ENCODE measurements at places on chromosomes 3 and 15.
A peak's percentile ranks its signal among the peaks of the same experiment; 100 is the strongest.

- H3K36me3 ChIP-seq: no peaks in the 10 kb centered on the region
- no peaks in the 10 kb centered on the region for H3K27me3 ChIP-seq
- H3K27ac ChIP-seq: no peak overlapping the region
- no peaks in the 10 kb centered on the region for H3K4me1 ChIP-seq
- no peak overlapping the region for H3K4me3 ChIP-seq
These were observed 83.3 kb downstream of the ADCY5 start for GRCh38 chr3:123365450-123366143.

- H3K27me3 ChIP-seq: no peaks in the 10 kb centered on the region
- no peak overlapping the region for H3K27ac ChIP-seq
- DNase-seq: no peak
- H3K4me1 ChIP-seq: no peaks in the 10 kb centered on the region
- no peak overlapping the region for H3K4me3 ChIP-seq
These were observed 48.9 kb upstream of the STRIT1 start for GRCh38 chr3:155342344-155342743.

DNA sequence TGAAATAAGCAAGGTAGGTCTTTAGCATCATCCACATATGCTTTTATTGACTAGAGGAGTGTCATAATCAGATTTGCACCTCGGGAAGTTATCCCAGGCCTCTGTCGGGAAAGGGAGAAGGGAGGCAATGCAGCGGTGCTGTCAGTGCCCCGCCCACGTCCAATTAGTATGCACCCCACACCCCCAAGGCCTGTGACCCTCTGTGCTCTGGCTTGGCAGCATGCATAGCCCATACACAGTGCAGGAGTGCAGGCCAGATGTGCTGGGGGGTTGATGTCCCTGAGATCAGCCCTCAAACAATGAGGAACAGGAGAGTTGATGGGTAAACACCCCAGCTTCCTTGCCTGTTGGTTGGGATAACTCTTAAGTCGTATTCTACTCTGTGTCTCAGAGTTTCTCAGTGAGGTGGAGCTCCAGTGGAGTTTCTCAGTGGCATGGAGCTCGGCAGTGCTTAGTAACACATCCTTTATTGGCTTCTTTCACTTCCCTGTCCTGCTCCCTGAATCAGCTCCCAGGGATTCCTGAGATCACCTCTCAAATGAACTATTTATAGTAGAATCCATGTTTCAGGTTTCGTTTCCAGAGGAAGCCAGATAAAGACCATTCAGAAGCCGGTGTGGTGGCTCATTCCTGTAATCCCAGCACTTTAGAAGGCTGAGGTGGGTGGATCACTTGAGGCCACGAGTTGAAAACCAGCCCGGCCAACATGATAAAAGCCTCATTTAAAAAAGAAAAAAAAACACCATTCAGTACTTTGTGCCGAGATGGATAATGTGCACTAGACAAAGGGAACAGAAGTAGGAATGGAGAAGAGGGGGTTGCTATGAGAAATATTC is 26.7 kb upstream of the NDUFB4 start:
- no peak for DNase-seq
- no peak overlapping the region for H3K4me3 ChIP-seq
- H3K27me3 ChIP-seq: no peaks in the 10 kb centered on the region
- no peak overlapping the region for H3K27ac ChIP-seq

DNA sequence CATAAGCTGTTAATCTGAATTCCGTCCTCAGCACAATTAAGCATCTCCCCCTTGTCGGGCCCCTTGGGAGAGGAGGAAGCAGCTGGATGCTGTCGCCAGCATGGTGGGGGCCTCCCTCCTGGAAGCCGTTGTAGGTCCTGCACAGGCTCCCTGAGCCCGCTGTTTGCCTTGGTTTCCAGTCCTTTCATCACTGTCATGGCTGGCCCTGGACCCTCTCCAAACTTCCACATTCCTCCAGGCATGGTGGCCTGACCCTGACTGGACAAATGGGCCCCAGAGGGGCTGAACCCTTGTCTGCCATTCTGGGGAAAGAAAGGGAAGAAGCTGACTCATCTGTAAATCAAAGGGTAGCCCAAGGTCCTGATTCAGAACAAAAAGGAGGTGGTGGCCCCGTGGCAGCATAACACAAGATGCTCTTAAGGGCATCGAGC is 300.5 kb upstream of the LRRFIP2 start:
- no peak overlapping the region for H3K4me3 ChIP-seq
- DNase-seq: no peak
- peak overlapping the region; percentile 50 for H3K27ac ChIP-seq
- H3K27me3 ChIP-seq: no peaks in the 10 kb centered on the region

DNA sequence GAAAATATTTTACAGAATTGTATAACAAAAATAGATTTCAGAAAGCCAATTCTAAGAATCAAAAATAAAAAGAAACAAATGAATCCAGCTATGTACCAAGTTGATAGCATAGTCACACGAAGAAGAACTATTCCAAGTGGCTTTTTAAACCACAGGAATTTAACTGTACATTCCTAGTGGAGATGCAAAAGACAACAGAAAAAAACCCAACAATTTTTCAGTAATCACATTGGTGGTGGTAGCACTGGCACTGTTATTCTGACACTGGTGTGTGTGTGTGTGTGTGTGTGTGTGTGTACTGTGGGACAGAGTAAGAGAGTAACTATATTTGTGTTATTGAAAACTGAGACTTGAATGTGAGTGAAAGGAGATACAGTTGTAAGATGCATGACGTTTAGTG is 9.1 kb downstream of the BFSP2 start:
- H3K27ac ChIP-seq: no peak overlapping the region
- H3K4me3 ChIP-seq: no peak overlapping the region
- DNase-seq: no peak
- no peaks in the 10 kb centered on the region for H3K27me3 ChIP-seq
- no peaks in the 10 kb centered on the region for H3K36me3 ChIP-seq

GRCh38 chr3:126101521-126101982 is 17.6 kb upstream of the SLC41A3 start:
- no peaks in the 10 kb centered on the region for H3K27me3 ChIP-seq
- H3K4me3 ChIP-seq: no peak overlapping the region
- H3K36me3 ChIP-seq: no peaks in the 10 kb centered on the region
- no peaks in the 10 kb centered on the region for H3K4me1 ChIP-seq
